ENCODE measurements at places on chromosomes 4 and X. TPM values are rescaled to one million over a fixed set of nuclear protein-coding genes. Genes with fewer than 3 reads are reported as not detected.
A peak's percentile ranks its signal among the peaks of the same experiment; 100 is the strongest.

DNA sequence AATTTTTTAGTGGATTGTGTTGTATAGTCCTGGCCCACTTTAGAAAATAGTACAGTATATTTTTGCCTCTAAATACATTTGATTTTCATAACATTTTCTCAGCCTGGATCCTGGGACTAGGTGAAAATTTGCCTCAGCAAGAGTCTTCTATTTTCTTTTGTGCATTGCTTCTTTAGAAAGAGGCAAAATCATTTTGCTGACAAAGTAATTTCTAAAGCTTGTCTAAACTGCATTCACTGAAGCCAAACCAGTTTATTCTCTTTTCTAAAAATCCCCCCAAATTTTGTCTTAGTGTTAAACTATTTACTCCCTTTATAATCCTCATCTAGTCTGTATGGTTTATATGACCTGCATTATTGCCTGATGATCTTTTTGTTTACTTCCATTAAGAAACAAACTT is 326.3 kb downstream of the C4orf33 start:
- no peak for DNase-seq

DNA sequence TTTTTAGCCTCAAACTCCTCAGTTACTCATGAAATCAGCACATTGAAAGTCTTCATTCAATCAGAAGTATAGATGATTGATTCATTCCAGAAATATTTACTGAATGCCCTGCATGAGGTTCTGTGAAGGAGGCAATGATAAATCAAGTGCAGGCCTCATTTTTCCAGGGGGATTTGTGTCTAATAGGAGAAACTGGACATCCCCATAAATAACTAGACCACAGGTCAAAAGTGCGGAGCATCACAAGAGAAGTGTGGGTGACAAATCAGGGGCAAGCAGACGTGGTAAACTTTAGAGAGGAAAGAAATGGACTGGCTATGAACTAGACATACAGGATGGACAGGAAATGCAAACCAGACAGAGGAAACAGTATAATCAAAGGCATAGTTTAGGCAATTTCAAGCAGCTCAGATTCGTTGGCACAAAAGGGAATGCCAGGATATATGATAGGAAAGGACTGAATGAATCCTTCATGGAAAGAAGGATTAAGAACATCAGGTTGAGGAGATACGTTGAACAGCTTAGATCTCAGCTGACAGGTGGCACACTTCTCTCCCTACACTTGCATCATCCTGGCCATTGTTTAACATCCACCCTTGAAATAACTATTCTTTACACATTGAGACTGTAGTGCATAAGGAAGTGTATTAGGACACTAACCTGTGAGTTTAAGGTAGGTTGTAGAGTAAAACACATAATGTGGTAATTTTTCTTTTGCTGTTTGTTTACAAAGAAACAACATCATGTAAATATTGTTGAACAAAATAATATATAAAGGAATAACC is 69.6 kb upstream of the RASGEF1B start:
- DNase-seq, result no peak

The SPATA4 gene
- not detected for total RNA-seq

The PRKG2 gene
- 29.7 TPM for total RNA-seq

DNA sequence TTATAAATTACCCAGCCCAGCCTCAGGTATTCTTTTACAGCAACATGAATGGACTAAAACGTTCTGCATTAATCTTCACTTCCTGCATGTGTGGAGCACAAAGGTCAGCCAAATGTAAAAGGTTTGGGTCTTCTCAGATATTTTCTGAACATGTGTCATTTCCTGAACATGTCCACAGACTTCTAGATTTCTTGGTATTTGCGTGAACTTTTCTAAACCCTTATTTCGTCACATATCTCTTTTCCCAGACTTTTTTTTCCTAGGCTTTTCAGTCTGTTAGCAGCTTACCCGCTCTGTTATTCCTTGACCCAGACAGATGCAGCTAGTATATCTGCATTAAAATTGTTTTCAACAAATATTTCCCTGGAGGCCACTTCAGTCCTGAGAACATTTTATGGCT is 57.3 kb upstream of the USP51 start:
- DNase-seq, result no peak

The NUDT10 gene
- 19.3 TPM for total RNA-seq

The MXRA5 gene
- 0.25 TPM for total RNA-seq

The ANKRD50 gene
- total RNA-seq, result 58.9 TPM

DNA sequence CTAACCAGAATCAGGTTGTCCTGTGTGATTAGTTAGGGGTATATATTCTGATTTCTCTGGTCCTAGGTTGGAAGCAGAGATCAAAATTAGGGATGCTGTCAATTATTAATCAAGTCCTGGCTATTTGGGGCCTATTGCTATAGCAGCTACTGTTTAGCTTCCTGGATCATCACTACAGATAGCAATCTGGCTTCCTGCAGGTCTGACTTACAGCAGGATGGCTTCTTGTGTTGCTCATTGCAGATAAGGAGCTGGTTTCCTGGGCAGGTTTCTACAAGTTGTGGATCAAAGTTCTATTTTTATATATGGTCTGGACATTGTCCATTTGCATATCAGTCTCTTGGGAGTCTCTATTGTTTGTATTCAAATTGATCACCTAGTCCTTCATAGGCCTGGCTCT is 57.7 kb upstream of the C4orf54 start:
- DNase-seq, result no peak

The EGF gene
- not detected for total RNA-seq

- no peak for DNase-seq
Observed at GRCh38 chrX:112851806-112852205, 11.2 kb upstream of the AMOT start.

DNA sequence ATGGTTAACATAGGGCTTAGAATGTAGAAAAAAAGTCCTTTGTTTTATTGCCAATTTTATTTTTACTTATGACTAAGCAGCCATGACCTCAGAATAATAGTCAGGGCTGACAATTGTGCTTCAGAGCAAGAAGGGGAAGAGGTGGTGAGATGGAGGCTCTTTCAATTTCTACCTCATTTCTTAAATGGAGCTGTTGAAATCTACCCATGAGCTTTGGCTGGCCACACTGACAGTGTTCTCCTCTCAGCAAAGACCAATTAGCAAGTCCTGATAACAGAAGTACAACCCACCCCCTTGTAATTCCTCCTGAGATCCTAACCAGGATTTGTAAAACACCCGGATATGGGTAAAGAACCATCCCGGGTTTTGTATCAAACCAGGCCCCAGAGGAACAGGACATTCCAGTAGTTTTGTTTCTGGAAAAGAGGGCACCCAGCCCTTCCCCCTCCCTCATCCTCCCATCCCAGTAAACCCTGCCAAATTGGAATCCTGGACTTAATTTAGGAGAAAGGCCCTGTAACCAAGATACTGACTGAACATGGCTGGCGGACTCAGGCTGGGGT is at the start of gene HEPH:
TSS of gene HEPH (plus strand) at position 399 of the 563 bp plus-strand sequence. CDS start 6,324 bp downstream, outside the sequence.
- DNase-seq, result no peak

DNA sequence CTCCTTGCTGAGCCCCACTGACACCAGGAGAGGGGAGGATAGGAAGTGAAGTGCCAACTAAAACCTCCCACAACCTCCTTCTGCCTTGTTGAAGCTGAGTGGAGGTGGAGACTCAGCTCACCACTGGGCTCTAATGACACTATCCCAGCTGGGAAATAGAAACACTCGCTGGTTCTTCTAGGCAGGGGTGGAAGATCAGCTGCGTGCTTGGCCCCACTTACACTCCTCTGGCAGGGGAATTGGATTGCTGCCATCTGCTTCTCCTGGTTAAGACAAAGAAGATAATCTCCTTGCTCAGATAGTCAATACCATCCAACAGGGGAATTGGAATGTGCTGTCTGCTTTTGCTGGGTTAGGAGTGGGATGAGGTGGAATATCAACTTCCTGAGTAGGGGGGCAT is 392.5 kb downstream of the ZNF674 start:
- peak; percentile 21 for DNase-seq

DNA sequence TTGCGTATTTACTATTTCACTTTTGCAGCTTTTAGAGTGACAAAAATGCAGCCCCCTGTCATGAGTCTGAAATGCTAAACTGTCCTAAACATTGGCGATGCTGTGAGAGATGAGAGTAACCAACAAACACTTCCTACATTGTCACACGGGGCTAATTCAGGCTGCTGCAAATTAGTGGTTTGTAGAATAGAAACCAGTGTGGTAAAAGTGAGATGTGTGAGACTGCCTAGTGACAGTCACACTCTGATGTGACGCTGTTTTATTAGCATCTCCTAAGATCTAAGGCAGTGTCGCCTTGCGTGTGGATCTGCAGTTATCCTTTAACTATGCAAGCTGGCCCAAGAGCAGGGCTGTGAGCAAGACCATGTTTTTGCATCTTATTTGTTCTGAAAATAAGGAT is 800.2 kb upstream of the TENM3 start:
- DNase-seq, result no peak

The PPARGC1A gene
- 13.4 TPM for total RNA-seq

The PLP1 gene
- 0.20 TPM for total RNA-seq

DNA sequence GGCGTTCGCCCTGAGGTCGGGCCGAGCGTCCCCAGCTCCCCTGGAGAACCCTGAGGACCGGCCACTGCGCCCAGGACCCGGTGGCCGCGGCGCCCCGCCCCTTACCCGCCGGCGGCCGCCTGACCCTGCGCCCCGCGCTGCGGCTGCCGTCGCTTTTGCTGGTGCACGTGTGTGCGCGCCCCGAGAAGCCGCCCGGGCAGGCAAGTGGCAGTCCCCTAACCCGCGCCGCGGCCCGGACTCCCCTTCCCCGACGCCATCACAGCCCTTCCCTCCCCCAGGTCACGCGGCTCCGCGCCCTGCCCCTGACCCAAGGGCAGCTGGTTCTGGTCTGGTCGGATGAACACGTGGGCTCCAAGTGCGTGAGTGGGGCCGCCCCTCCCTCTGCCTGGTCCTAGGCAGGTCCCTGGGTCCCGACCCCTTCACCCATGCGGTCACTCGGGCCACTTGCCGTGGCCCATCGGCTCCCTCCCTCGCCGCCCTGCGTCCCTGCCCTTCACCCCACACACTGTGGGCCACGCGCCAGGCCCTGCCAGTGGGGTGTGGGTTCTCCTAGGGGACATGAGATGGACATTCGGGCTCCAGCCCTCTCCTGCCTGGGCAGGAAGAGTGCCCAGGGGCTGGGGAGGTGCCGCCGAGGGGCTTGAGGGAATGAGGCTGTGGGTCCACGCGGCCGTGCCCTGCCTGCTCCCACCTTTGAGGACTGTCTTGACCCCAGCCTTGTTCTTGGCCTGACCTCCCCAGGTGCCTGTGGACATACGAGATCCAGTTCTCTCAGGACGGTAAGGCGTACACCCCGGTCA is 8.0 kb upstream of the FGFRL1 start:
- no peak for DNase-seq

The PDGFRA gene
- 14.1 TPM for total RNA-seq

- DNase-seq, result no peak
Observed at GRCh38 chrX:132483488-132483887, 5.3 kb downstream of the MBNL3 start.

- DNase-seq, result no peak
Observed at GRCh38 chr4:18957716-18958115, 936.2 kb upstream of the LCORL start.

DNA sequence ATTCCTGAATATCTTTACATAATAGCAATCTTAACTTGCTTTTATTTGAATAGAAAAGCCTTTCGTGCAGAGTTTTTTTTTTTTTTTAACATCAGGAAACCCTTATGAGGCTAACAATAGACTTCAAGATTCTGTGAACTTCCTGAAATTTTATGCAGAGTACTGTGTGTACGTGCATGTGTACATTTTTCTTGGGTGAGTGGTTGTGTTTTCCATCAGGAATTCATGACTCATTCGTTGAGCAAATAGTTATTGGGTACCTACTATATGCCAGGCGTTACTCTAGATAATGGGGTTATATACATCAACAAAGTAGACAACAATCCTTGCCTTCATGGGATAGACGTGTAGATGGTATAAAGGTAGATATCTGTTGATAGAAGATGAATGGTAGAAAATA is 59.1 kb downstream of the MRPL1 start:
- no peak for DNase-seq

DNA sequence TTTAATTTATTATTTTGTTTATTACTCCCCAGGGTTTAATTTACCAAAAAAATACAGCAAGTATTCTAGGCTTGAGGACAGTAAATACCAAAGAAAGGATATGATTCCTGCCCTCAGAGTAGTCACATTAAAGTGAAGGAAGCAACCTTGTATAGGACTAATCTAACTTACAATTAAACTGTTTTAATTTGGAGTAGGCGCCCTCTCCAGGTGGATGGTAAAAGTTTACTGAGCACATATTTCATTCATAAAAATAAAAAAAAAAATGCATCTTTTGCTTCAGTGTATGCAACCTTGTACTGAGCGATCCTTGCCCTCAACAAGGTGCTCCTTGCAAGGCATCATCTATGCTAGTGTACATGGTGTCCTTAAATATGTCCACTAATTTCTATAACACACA is 72.0 kb upstream of the MAGEB16 start:
- no peak for DNase-seq

- DNase-seq, result no peak
Observed at GRCh38 chrX:80879916-80880315, 70.2 kb upstream of the BRWD3 start.

GRCh38 chr4:94913316-94913715 is 155.6 kb downstream of the BMPR1B start:
- DNase-seq, result no peak

The KCTD8 gene
- 23.2 TPM for total RNA-seq

The PGRMC2 gene
- total RNA-seq, result 28.2 TPM

GRCh38 chr4:169724260-169724659 is 33.5 kb downstream of the HPF1 start:
- no peak for DNase-seq

DNA sequence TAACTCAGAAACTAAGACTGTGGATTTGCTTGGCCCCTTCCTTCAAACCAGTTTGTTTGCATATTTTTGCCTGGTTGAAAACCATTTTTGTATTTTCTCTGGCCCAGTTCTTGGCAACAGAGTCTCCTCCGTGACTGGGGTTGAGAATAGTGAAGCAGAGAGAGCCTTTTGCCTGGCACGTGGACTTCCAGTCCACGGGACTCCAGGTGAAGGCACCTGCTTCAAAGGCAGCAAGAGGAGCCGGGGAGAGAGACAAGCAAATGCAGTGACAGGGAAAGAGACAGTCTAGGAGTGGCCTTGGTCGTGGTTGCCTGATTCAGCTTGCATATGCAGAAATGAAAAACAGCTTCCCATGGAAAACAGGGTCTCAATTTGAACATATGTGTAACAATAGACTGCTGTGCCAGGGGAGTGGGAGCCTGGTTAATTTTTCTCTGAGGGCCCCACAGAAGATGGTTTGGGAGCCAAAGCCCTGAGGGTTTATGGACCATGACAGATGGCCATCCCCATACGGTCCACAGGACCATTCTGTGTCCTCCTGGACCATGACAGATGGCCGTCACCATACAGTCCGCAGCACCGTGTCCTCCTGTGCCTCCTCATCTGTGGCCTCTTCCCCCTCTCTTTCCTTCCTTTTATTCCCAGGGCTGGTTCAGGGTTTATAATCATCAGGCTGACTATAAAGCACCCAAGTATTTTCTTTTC is 272.2 kb upstream of the RASGEF1B start:
- DNase-seq, result peak; percentile 66

GRCh38 chrX:65706041-65706828 is 38.8 kb downstream of the MSN start:
- DNase-seq, result no peak

The CXorf51B gene
- total RNA-seq, result not detected
